ENCODE measurements at places on chromosomes 11 and 22.

GRCh38 chr11:71235719-71236118 lies 16.7 kb downstream of the SHANK2 start:
- no peak for DNase-seq

GRCh38 chr11:20363500-20364340 lies at the start of gene HTATIP2:
TSS of gene HTATIP2 (plus strand) at chr11:20363714. CDS start at chr11:20364238, 524 bp downstream.
- peak; percentile 60 for DNase-seq

DNA sequence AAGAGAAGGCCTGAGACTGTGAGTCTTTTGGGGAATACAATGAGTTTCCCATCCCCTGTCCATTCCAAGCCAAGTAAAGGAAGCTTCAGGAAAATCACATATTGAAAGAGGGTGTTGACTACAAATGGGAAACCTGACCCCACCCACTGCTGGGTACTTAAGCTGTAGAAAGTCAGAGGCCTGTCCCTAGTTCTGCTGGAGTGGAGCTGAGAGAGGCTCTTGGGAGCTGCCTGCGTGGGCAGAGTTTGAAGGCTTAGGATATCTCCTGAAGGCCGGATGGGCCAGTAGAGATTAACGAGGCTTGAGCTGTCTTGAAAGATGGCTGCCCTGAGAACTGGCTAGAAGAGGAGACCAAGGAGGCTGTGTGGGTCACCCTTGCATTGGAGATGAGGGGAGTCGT lies 176.2 kb upstream of the NECTIN1 start:
- peak; percentile 33 for DNase-seq

- DNase-seq, result peak; percentile 97
These were observed at the start of gene MAFF for GRCh38 chr22:38201711-38202436. TSS of gene MAFF (plus strand) at chr22:38201994. CDS start at chr22:38213854, 11,860 bp downstream.

DNA sequence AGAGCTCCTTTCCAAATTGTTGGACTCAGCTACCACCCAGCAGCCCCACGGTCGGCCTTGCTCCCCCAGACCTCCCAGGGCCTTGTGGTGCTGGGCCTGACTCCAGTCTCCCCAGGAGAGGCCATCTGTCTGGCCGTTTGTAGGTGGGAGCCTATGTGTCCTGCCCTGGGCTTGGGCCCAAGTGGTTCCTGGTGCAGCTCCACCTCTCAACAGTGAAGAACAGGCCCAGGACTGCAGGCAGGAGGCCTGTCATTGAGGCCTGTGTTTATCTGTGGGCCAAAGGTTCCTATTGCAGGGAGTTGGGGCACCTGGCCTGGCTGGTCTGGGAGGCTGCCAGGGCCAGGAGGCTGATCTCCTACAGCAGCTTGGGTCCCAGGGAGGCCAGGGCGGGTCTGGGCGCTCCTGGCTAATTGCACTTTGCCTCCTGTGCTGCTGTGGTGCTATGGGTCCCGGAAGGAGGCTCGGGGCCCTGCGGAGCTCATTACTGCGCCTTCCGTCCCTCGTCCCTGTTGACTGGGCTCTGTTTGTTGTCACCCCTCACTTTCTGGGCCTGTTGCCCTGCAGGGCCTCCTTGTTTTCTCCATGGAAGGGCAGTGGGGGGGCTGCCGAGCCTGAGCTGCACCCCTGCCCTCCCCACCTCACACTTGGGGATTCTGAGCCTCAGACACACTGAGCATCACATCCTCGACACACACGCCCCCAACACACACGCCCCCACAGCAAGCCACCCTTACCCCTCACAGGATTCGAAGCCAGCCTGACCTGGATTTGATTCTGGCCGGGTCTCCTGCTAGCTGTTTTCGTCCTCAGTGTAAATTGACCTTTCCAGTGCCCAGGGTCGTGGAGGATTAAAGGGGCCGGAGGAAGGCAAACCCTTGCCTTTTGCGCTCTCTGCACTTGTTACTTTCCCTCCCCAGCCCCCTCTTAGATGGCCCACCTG lies 6.8 kb upstream of the OMP start:
- DNase-seq, result peak; percentile 96

DNA sequence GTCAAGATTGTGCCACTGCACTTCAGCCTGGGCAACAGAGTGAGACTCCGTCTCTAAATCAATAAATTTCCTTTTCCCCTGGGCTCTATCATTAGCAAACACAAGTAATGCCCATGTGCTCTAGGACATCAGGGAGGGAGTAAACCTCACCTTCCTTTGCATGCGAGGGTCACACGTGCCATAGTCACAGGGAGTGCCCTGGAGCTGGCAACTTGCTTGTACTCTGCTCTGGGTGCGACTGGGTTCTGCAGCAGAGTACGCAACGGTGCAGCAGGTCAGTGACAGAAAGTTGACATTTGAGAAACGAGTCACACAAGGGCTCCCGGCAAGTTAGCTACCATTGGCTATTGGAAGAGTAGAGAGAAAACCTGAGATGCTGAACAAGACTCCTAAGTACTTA lies 32.6 kb upstream of the CHKA start:
- peak; percentile 71 for DNase-seq

- peak; percentile 92 for DNase-seq
These were observed at the start of gene OAF for GRCh38 chr11:120210626-120211521. TSS of gene OAF (plus strand) at chr11:120211032. CDS start at chr11:120211280, 248 bp downstream.

GRCh38 chr22:43346521-43346929 lies 3.4 kb upstream of the SCUBE1 start:
- DNase-seq, result peak; percentile 35

DNA sequence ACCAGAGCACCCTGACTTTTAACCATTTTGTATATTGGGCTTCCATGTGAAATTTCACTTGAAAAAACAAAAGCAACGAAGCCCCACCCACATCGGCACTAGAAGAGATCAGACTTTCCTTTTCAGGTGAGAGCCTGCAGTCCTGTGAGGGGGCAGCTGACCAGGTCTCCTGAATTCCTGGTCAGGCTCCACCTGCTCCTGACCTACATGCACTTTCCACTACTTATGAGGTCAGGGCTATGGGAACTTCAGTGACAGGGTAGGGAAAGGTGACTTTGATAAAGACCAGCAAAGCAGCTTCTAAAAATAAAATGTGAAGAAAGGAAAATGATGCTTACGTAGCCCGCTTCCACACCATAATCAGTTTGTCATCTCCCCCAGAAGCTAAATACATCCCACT lies 24.7 kb downstream of the HIRA start:
- no peak for DNase-seq

DNA sequence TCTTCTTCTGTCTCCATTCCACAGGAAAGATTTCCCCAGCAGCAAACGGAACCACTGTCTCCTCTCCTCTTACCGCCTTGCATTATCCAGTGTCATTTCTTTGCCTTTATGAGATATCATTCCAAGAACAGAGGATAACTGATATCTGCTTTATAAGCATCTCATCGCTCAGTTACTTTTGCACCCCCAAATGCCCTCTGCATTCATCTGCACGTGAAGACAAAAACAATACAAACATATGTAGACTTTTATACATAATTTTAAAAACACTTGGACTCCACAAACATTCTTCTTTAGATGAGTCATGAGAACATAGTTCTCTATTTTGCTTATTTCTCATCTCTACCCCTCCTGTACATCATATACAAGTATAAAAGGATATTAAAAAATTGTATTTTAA lies 512 bp upstream of the OR51T1 start:
- DNase-seq, result no peak

DNA sequence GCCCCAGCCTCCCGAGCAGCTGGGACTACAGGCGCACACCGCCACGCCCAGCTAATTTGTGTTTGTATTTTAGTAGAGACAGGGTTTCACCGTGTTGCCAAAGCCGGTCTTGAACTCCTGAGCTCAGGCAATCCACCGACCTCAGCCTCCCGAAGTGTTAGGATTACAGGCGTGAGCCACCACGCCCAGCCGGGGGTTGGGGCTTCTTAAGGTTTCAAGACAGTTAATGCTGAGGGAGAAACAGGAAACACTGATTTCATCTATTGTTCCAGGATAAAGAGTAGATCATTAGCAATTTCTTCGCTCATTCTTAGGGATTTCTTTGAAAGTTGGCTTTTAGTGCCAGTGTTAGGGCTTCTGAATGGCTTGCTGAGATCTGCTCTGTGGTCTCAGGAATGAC lies 21.2 kb upstream of the CLMP start:
- no peak for DNase-seq

- peak; percentile 4 for DNase-seq
These were observed 1236.4 kb downstream of the FAM181B start for GRCh38 chr11:81497202-81497804.

GRCh38 chr11:44029977-44030911 lies 17.5 kb upstream of the ACCSL start:
- peak; percentile 31 for DNase-seq

Measured in large intestine (tissue), 12 donors.